ENCODE measurements at places on chromosomes 5 and 9.

- peak; percentile 88 for DNase-seq
These were observed 28.4 kb downstream of the PSAT1 start for GRCh38 chr9:78325343-78325742.

DNA sequence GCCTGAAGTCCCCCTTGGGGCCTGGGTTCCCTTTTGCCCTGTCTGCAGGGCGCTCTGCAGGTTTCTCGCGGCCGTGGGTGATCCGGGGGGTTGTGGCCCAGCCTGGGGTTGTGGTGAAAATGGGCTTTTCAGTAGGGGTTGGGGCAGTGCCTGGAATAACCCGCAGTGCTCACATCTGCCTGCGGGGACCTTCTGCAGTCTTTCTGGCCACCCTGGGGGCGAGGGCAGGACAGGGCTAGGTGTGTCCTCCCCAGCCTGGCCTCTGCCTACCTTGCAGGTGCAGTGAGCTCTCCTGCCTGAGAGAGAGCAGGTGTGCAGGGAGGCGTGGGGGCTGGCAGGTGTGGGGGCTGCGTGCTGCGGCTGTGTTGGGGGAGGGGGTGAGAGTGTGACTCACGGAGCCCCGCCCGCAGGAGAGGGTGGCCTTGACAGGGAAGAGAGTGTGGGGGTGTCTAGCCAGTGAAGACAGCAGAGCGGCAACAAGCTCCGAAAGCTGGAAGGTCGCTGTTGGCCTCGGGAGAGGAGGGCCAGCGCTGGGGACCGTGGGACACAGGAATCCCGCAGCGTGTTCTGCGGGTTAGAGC is 131.4 kb downstream of the MRPL36 start:
- DNase-seq = no peak

GRCh38 chr5:90985341-90985740 is 397.8 kb downstream of the ARRDC3 start:
- no peak for DNase-seq

GRCh38 chr5:79456890-79457583 is 56.9 kb downstream of the HOMER1 start:
- DNase-seq = no peak

- DNase-seq = no peak
These were observed 235.9 kb upstream of the TRPM3 start for GRCh38 chr9:71357346-71357745.

GRCh38 chr5:180118391-180118791 is 46.8 kb upstream of the RNF130 start:
- no peak for DNase-seq

DNA sequence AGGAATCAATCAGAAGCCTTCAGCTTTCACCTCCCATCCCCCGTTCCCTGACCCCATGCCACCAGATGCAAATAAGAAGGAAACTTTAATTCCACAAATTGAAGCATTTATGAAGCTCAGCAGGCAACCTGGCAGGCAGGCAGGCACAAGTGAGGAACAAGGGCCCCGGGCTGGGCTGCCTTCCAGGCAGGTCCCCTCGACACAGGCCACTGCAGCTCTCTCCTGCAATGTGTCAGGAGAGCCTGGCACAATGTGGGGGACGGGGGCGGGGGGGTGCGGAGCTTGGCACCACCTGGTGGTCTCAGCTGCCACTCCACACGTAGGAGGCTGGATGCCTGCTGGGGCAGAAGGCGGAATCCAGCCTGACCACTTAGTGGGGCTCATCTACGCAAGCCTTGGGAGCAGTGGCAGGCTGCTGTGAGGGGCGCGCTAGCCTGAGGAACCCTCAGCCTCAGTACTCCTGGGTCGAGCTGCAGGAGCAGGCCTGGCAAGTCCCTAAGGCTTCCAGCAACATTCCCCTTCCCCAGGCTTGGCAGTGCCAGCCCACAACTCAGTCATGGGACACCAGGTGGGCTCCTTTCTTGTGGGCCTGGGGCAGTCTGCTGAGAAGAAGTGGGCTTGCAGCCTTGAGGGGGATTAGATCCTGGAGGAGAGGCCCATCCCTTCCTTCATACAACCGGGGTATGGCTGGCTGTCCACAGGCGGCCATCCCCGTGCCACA is 50.2 kb upstream of the KCNMB1 start:
- no peak for DNase-seq

- DNase-seq = no peak
These were observed 50.4 kb downstream of the DAB2IP start for GRCh38 chr9:121701736-121702261.

DNA sequence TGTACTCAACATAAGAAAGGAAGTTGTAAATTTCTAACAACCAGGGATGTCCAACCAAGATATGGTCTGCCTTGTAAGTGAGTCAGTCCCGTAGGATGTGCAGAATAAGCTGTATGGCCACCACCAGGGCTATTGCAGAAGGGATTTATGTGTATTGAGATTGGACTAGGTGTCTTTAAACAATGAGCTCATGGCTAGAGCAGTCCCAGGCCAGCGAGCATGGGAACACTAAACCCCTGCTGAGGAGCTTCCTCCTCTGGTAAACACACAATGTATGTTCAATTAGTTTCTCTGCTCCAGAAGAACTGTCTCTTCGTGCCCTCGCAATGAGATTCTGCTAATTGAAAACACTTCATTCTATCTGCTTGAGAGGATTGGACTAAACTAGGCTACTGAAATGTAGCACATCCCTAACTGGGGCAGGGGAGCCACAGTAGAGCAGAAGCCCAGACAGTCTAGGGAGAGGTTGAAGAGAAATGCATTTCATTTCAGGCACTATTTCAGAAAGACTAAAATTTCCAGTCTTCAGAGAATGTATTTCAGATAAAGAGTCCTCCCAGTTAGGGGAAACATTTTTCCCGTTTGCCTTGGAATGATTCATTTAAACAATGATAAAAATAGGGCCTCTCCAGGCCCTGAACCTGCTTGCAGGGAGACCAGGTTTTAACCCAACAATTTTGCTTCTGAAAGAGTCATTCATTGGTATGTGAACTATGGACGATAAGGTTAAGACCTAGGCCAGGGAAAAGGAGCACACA is 154.7 kb downstream of the FAM114A2 start:
- DNase-seq = peak; percentile 53

DNA sequence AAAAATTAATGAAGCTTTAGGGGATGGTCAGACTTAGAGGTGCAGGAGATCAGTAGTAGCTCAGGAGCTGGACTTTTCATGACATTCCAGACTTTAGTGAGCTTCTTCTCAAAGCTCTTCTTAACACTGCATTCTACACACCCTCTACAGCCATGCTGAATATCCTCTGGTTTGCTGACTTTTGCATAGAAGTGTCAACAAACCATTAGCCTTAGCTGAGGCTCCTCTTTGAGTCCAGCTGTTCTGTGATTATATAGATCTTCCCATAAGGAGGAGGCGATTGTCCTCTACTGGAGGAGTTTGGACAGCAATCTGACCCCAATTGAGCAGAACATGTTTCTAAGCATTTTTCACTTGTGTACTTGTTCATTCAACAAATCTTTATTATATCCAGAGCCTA is 75.0 kb upstream of the RUSC2 start:
- no peak for DNase-seq

DNA sequence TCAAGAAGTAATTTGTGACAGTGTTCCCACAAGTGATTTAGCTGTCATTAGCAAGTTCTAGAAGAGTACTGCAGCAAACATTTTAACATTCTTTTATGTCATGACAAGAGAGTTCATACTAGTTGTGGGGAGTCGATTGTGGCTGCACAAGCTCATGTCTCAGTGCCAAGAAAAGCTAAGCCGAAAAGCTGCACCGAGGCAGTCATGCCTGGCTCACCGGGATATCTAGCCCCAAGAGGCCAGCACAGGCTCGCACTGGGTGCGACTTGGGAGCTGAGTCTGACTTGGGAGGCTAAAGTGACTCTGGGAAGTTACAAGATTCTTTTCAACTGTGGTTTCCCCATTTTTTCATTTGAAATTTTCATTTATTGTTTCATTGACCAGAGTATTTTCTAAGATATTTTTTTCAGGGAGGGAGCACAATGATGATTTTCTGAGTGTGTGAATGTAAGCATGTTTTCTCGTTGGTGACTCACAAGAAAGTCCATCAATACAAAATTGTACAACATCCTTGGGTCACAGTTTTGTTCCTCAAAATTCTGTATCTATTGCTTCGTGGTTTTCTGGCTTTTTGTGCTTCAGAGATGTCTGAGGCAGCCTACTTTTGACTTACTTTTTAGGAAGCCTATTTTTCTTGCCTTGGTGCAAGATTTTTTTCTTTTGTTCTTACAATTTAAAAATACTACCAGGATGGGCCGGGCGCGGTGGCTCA is 18.7 kb downstream of the CAST start:
- DNase-seq = no peak

DNA sequence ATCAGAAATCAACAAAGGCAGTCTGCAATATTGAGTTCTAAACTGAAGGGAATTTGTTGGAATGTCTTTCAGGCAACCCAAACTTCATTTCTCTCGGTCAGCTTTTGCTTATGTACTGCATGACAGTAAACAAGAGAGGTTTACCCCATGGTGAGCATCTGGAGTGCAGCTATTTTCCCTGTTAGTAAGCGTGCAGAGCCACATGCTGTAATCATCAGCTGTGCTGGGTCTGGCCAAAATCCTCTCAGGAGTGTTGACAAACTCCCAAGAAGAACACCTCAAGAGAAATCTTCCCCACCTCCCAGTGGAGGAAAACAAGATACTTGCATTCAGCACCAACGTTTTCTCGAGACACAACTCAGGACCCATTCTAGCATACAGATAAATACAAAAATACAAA is 83.6 kb upstream of the ADAMTSL1 start:
- DNase-seq = peak; percentile 95

DNA sequence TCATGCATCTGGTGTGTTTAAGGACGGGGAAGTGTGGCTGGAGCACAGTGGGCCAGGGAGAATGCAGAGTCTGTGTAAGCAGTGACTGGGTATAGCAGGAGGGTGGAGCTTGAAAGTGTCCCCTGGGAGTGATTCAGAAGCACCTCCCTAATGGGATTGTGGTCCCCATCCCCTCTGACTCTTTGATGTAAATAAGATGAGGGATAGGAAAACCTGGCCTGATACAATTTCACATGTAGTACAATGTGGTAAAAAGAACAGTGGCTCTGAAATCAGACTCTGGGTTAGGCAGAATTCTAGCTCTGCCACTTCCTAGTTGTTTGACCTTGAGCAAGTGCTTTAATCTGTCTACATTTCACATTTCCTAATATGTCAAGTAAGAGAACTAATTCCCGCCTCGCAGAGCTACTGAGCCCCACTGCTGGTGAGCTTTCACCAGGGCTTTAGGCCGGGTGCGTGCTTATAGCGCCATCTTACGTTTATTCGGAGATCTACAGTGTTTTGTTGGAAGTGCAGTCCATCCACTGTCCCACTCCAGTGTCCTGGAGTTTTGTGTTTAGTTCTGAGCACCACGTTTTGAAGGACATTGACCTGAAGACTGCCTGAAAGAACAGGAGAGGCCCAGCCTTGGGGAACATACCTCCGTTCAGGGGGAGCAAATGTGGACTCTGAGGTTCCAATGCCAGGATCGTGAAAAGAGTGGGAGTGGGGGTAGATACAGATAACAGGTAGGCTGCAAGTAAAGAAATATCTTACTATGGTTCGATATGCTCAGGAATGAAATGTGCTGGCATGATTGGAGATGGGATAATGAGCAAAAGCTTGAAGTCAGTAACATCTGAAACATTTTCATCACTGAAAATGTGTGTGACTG is 51.2 kb upstream of the TESK1 start:
- DNase-seq = peak; percentile 83

- DNase-seq = no peak
These were observed 852.3 kb upstream of the DMAC1 start for GRCh38 chr9:8651846-8652215.

DNA sequence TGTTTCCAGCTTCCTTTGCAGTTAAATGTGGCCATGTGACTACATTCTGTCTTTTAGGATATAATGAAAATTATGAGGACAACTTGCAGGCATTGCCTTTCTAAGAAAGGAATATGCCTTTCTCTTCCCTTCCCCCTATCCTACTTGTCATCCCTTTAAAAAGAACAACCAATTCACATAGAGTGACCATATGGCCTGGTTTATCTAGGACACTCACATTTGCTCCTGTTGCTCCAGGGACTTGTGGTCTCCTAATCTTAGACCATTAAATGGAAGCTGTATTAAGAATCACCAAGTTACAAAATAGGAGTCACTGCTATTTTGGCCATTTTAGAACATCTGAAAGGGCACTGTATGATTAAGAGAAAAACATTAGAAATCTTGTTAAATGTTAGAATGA is 520.3 kb downstream of the DTWD2 start:
- no peak for DNase-seq

DNA sequence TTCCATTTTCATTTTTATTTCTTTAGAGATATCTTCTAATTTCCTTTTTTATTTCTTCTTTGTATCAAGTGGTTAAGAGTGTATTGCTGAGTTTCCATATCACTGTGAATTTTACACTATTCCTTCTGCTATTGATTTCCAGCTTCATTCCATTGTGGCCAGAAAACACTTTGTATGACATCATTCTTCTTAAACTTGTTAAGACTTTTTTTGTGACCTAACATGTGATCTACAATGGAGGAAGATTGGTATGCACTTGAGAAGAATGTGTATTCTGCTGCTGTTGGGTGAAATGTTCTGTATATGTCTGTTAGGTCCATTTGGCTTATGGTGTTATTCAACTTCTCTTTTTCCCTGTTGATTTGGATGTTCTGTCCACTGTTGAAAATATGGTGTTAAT is 274.2 kb upstream of the PUM3 start:
- DNase-seq = no peak

- no peak for DNase-seq
These were observed 40.0 kb upstream of the IPPK start for GRCh38 chr9:92709954-92710353.

DNA sequence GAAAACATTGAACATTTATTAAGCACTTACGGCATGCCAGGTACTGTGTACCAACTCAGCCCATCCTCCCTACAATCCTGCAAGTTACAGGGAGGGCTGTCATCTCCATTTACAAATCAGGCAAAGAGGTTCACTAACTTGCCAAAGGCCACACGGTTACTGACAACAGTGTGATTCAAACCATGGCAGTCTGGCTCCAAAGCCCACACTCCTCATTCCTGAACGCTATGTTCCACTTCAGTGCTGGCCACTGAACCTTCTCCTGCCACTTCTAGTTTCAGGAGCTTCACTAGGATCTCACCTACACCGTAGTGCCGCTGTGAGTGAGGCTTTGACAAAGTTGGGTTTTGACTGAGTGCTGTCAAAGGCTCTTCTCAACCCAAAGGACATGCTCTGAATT is 7.2 kb upstream of the LIFR start:
- no peak for DNase-seq

- DNase-seq = no peak
These were observed 119.5 kb downstream of the BAAT start for GRCh38 chr9:101265261-101265660.

GRCh38 chr5:175678074-175678473 is 20.2 kb downstream of the HRH2 start:
- DNase-seq = no peak

- DNase-seq = no peak
These were observed 818.6 kb downstream of the CDH18 start for GRCh38 chr5:19169426-19169825.

GRCh38 chr9:89519366-89519805 is 21.5 kb upstream of the SEMA4D start:
- peak; percentile 1 for DNase-seq

DNA sequence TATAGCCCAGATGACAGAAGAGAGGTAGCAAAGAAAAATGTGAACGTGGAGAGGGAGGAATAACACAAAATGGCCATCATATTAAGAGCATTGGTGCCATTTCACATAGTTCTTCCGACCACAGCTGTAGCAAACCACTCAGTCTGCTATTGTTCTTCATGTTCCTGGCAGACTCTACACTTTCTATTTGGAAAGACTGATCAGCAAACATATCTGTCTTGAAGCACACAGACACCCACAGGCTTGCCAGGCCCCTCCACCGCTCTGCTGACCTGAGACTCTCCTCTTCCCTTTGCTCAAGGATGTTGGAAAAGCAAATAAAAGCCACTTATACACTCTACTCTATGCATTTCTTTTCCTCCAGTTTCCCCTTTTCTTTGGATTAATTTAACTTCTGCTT is 298.0 kb downstream of the FBXL7 start:
- DNase-seq = peak; percentile 52
